Hematopoietic multipotent progenitor cell (in vitro differentiated cells): ENCODE measurements at places on chromosomes 1 and 21. TPM values are rescaled to one million over a fixed set of nuclear protein-coding genes. Genes with fewer than 3 reads are reported as not detected.

Gene CD52
- total RNA-seq: 227 TPM

DNA sequence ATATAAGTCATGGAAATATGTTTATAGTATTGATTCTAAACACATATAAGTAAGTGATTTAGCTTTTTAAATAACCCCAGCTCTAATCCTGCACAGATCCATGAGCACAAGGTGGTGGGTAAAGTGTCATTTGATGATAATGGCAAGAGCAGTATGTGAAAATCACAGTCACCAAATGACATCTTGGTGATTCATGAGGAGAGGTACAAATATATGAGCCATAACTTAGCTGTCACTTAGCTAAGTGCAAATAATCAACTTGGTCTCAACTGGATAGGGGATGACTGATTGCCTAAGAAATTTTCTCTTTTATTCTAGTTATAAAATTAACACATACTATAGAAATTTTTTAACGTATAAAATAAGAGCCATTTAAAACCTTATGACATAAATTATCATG is 198.1 kb downstream of the ZZZ3 start:
- no peak for DNase-seq

- DNase-seq: no peak
These were observed 33.1 kb upstream of the YTHDF2 start for GRCh38 chr1:28703629-28704028.

Gene ARHGAP29
- total RNA-seq: 0.27 TPM

GRCh38 chr1:52266507-52266906 is 99.5 kb downstream of the CC2D1B start:
- DNase-seq: no peak

DNA sequence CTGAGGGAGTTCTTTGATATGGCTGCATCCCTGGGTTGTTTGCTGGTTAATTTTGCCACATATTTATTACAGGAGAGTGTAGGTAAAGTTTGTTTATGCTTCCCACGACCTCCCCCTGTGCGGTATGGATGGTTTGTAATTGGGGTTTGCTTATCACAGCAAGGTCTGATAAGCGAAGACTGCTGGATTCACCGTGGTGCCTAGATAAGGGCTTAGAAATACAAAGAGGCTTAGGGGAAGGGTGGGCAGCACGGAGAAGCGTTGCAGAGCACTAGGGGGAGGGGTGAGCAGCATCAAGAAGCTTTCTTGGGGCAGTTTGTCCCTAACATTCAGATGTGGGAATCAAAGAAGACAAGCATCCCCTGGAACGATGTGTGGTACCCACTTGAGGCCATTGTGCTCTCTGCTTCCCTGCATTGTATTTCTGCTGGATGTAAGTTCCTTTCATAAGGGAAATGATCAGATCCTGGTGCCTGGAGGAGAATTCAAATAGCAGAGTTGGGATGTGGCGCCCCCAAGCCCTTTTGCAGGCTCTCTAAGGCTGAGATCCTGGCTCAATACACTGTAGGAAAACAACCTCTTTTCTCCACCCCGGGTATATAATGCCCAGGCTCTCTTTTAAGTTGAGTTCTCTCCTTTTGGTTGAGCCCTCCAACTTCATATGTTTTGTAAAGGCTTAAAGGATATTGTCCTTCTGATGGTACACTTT is 598.1 kb upstream of the ADGRL4 start:
- no peak for DNase-seq

DNA sequence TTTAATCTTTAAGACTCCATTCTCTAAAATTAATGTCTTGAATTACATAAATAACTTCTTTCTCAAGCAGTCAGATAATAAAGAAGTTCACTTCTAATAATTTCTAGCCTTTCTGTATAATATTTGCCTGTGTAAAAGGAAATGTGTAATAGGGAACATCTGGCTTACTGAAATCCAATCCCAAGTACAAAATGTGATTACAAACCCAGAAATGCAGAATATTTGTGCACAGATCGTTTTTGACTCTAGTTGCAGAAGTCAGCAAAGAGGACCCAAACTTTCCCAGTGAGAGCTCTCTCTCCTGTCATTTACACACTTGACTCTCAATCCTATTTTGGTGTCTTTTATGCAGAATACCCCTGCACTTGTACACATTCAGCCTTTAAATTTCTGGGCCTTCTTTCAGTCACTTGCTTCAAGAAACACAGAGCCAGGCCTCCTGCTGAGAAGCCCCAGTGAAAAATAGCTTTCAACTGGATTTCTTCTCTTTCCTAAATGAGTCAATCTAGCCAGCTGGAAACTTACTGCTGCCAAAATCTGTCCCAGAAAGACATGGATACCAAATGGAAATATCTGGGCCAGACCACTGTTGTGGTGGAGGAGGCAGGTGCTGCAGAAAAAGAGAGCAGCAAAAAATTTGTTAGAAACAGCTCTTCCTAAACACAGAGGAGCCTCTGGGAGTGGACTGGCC is 68.5 kb upstream of the ADAM30 start:
- DNase-seq: no peak

GRCh38 chr1:81224222-81224621 is 576.5 kb upstream of the ADGRL2 start:
- no peak for DNase-seq

GRCh38 chr1:196091397-196092135 is 516.7 kb downstream of the KCNT2 start:
- peak; percentile 51 for DNase-seq

GRCh38 chr21:33541105-33541711 is 709 bp downstream of the GART start:
- no peak for DNase-seq

- DNase-seq: no peak
These were observed 411.2 kb upstream of the CAMK1G start for GRCh38 chr1:209172286-209172685.

Gene F13B
- not detected for total RNA-seq

- no peak for DNase-seq
These were observed 80.4 kb upstream of the MORC3 start for GRCh38 chr21:36239585-36239984.

Gene AADACL4
- not detected for total RNA-seq

GRCh38 chr1:85311818-85312217 is 35.4 kb upstream of the BCL10 start:
- DNase-seq: no peak

Gene CELA2A
- total RNA-seq: not detected

GRCh38 chr1:73914951-73915350 is 283.0 kb downstream of the LRRIQ3 start:
- DNase-seq: no peak

GRCh38 chr1:239025223-239025622 is 361.1 kb upstream of the CHRM3 start:
- DNase-seq: peak; percentile 70

DNA sequence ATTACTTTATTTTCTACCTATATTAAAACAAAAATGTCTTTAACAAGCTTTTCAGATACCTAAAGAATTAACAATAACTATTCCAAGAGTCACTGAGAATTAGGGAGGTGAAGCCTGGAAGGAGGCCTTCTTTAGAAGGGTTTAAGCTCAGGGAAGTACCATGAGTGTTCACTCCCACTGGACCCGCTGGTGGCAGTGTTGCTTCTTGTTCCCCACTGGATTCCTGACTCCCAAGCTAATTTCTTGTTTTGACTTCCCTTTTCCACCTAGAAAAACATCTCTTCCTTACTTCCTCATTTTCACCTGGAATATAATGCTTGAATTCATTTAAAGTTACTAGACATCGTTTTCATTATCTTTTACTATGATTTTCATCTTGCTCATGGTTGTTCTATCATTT is 264.2 kb downstream of the HMCN1 start:
- no peak for DNase-seq

DNA sequence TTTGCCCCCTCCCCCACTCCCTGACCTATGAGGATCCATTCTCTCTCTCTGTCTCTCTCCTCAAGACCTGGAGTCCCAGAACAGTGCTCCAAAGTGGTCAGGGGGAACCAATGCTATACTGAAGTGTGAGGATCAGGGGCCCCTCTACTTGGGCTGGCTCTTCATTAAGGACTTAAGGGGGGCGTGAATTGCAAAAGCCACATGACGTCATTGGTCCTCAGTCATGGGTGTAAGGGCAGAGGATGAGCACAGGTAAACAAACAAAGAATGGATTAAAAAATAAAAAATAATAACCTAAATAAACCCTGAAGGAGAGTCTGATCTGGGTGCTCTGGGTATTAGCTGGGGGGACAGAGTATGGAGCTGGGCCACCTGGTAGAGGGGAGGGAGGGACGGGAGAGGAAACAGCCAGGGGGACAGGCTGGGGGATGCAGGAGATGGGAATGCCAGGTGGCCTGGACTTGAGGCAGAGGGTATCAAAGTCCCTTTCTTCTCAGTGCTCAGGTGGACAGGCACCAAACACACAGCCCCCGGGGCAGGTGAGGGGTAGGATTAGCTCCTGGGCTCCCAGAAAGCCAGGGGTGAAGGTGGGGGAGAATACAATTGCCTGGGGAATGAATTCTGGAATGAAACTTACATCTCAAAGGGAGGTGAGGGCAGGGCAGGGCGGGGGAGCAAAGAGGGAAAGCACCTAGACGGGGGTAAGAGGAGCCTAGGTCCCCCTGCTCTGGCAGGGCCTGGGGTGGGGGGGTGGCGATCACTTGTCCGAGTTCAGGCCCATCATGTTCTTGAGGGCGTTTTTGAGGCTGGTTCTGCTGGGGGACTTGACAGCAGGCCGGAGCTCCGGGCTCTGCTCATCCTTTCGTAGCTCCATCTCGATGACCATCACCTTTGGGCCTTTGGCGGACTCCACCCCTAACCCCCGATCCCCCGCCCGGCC is 4.6 kb downstream of the MPZ start:
- no peak for DNase-seq

- peak; percentile 57 for DNase-seq
These were observed 45.5 kb upstream of the ETS2 start for GRCh38 chr21:38760017-38760761.

- no peak for DNase-seq
These were observed 1.4 kb upstream of the ATP1B1 start for GRCh38 chr1:169105087-169105433.

DNA sequence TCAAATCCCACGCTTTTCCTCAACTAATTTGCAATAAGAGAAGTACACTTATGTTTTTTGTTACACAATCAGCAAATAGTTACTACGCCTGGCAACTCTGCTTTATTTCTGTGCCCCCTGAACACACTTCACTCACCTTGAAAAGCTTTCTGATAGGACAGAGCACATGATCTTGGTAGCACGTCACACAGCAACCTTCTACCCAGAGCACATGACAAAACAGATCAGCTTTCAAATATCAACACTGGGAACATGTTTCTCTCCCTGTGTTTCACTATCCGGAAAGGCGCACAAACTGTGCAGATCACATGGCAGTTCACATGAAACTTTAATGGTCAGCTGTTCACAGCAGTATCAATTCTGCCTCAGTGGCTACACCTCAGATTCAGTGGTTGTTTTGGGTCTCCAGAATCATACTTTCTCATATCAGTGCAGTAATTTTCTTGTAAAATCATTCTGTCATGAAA is 2.2 kb downstream of the SLC19A2 start:
- no peak for DNase-seq

- DNase-seq: no peak
These were observed 13.4 kb upstream of the NES start for GRCh38 chr1:156690675-156691036.
